ENCODE measurements at places on chromosomes 3 and 15.

- no peak for DNase-seq
Measured at GRCh38 chr15:83380059-83380458, 67.1 kb upstream of the SH3GL3 start.

GRCh38 chr15:76116138-76116885 is 56.5 kb downstream of the TMEM266 start:
- no peak for DNase-seq

GRCh38 chr3:42099020-42099765 is 8.0 kb downstream of the TRAK1 start:
- DNase-seq: no peak

DNA sequence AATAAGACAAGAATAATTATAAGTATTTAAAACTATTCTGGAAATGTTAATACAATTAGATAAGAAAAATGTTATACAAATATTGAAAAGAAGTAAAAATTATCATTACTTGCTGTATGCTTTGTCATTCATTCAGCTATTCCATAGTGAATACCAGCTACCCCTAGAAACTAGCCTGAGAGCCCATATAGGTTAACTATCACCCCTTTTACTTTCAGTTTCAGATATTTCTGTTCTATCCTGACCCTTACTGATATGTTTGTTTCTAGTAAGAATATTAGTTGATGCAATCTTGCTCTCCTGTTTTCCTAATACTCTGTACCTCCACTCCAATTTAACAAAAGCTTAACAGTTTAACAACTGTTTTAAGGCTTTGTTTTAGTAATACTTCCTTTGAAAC is 31.6 kb downstream of the FAM227B start:
- DNase-seq: no peak

DNA sequence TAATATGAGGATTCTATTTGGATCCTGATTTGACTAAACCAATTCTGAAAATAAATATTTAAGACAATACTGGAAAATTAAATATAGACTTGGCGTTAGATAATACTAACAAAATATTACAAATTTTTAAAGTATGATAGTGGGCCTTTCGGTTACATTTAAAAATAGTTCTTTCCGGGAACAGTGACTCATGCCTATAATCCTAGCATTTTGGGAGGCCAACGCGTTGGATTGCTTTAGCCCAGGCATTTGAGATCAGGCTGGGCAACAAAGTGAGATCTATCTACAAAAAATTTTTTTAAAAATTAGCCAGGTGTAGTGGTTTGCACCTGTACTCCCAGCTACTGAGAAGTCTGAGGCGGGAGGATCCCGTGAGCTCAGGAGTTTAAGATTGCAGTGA is 30.3 kb upstream of the GADL1 start:
- no peak for DNase-seq

GRCh38 chr3:126423191-126424038 is 28.7 kb downstream of the CFAP100 start:
- no peak for DNase-seq

DNA sequence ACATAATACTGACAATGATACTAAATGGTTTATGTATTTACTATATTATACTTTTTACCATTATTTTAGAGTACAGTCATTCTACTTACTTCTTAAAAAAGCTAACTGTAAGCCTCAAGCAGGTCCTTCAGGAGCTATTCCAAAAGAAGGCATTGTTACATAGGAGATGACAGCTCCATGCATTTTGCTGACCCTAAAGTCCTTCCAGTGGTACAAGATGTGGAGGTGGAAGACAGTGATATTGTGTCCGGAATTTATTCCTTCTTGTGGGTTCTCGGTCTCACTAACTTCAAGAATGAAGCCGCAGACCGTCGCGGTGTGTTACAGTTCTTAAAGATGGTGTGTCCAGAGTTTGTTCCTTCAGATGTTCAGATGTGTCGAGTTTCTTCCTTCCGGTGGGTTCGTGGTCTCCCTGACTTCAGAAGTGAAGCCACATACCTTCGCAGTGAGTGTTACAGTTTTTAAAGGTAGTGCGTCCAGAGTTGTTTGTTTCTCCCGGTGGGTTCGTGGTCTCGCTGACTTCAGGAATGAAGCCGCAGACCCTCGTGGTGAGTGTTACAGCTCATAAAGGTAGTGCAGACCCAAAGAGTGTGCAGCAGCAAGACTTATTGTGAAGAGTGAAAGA is 20.9 kb downstream of the AVEN start:
- DNase-seq: no peak

DNA sequence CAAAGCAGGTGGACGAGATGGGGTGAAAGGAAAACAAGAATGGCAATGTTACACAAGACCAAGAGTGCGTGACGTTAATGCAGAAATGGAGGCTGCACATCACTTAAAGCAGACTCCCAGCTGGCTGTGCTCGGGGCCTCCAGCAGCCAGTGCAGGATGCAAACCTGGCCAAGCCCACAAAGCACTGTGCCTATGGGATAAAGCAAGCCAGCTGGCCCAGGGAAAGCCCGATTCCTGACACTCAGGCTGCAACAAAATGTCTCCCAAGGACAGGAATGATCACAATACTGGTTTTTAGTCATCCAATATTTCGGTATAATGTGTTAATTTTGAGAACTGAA is 86.2 kb downstream of the SEC22A start:
- DNase-seq: no peak

DNA sequence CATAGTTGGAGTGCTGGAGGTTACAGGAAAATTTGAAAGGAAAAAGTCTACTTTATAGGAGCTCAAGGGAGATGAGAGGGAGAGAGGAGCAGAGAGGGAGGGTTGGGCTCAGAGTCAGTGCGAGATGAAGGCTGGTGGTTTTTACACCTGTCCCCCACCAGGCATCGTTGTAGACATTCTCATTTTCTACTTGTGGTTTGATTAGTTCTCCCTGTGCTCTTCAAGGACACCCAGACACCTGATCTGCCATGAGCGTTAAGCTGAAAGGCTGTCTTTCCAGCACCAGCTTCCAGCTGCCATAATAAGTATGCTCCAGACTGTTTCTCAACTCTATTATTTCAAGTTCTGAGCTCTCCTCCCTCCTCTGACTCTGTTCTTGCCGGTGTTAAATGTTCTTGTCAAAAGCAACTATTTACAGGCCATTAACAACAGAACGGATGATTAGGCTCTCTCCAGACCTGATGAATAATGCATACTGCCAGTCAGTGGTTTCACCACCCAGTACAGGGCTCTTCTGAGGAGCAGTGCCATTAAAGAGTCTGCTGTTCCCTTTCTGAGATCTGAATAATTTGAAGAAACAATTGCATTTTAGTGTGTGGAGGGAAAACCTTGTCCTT is 514.6 kb upstream of the MCTP2 start:
- DNase-seq: no peak

- no peak for DNase-seq
Measured at GRCh38 chr3:61008998-61009380, 242.3 kb downstream of the FHIT start.
